Endothelial cell of umbilical vein (primary cell): ENCODE measurements at places on chromosomes 5 and 9. TPM values are rescaled to one million over a fixed set of nuclear protein-coding genes. Genes with fewer than 3 reads are reported as not detected.

- DNase-seq: no peak
These were observed 13.0 kb upstream of the CCDC69 start for GRCh38 chr5:151236888-151237287.

DNA sequence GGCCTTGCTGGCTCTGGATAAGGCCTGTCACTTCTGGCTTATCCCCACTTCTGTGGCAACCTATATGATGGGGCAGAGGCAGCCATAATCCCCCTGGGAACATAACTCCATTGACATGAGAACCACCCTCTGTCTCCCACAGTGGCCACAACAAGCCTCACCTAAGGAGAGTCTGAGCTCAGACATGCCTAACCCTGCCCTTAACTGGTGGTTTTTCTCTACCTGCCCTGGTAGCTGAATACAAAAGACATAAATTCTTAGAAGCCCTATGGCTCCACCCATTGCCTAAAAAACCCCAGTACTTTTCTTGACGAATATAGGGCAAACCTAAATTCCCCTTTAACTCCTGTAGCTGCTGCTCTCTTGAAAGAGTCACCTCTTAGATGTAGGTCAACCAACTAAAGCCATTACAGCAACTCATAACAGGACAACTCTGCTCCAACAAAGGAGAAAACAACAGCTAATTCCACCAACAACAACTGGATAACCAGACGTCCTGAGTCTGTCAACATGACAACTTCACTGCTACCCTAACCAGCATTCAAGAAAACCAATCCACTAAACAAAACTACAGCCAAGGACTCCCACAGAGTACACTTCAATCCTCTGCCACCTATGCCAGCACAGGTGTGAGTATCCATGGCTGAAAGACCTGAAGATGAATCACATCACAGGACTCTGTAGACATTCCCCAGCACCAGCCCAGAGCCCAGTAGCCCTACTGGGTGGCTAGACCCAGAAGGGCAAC lies 427.7 kb downstream of the PRELID2 start:
- DNase-seq: no peak

DNA sequence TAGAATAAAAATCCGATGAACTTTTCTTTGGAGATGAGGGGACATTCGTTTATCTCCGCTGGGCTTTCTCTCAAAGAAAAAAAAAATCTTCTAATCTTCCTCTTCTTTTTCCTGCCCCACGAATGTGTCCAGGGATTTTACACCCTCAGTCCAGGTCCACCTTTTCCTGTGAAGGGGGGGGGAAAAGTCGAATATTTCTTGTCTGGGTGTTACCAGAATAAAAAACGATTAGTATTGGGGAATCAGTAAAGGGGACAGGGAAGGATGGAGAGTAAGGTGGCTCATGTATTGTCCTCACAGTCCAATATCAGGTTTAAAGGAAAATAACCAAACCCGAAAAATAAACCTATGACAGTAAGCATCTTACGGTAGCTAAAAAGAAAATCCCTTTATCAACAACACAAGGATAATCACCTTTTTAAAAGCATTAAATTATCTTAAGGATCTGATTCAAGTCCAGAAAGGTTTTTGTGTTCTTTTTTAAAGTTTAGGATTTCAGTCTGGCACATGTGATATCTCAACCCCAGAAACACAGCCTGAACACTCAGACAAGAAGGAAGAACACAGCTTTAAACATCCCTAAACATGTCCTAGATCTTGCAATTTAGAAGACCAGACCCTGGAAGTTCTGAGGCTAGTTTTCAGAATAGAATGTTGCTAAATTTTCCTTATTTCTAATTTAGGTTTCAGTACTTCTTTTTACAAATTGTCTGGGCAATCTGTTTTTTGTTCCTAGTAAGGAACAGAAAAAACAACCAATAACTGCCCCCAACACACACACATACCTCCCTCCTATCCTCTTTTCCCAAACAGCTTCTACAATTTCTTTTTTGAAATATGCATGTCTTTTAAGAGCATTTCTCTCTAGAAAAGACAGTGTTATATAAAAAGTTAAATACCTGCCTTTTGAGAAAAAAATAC lies 1.2 kb downstream of the ZNF608 start:
- no peak for DNase-seq

DNA sequence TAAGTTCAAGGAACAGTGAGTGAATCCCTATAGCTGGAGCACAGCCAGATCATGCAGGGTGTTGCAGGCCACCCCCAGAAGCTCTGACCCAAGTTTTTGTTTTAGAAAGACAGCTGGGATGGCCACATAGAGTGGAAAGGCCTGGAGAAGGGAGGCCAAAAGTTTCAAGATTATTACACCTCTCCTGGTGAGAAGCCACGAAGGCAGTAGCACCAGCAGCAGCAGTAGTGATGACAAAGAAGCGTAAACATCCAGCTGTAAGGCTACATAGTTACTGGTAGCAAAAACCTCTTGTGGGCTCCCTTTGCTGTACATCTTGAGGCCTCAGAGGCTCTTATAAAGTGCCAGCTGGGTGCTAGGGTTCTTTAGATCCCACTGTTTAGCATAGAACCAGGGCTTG lies 11.8 kb downstream of the ADAMTSL1 start:
- DNase-seq: no peak

DNA sequence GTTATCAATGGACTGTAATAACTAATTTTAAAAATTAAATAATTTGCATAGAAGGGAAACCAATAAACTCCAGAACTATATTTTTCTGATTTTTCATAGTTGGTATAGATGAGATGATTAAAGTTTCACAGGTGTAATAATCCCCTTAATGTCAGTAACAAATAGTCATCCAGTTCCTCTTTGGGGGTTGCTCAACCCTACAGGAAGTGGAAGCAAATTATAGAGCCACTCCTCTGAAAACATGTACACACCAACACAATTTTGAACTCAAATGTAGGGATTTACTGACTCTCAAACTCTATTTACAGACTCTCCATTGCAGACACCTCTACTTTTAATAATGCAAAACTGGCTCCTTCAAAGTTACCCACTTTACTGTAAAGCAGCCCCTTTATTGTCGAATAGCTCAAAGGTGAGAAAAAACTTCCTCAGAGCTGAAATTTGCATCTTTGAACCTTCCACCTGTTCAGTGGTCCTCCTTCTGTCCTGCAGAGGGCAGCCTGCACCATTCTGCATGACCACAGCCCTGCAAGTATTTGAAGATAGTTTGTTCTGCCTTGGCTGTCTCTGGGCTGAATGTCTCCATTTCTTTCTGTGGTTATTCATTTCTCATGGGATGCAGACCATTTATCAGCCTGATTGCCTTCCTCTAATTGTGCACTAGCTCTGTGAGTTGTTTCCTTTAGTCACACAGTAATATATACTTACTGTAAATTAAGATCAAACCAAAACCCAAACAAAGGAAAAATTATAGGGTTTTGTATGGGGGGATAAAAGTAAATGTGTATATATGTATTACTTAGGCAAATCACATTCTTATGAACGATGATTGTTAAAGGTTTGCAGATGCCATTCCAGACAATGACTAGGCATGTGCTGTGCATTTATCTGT lies 383.2 kb upstream of the SGCD start:
- DNase-seq: no peak

Gene JAK2
- total RNA-seq: 9.7 and 10.3 TPM in 2 replicates

- DNase-seq: no peak
These were observed 282.1 kb upstream of the TMEM161B start for GRCh38 chr5:88550736-88551135.

Gene IL9
- total RNA-seq: not detected in 2 replicates
